ENCODE measurements at places on chromosomes 2 and 18. TPM values are rescaled to one million over a fixed set of nuclear protein-coding genes. Genes with fewer than 3 reads are reported as not detected.

WBP1 gene
- total RNA-seq = 30.2 TPM

EML6 gene
- 0.16 TPM for total RNA-seq

OTOF gene
- total RNA-seq = 1.9 TPM

ITM2C gene
- 29.6 TPM for total RNA-seq

PTPRN gene
- 0.30 TPM for total RNA-seq

ZNF396 gene
- total RNA-seq = 1.1 TPM

SDC1 gene
- total RNA-seq = not detected

SAG gene
- total RNA-seq = not detected

NPHP1 gene
- 2.8 TPM for total RNA-seq

Data from activated CD4-positive, alpha-beta T cell treated with anti-CD3 and anti-CD28 coated beads for 36 hours (primary cell).